CD4-positive, alpha-beta T cell treated with Interleukin-1 beta for 1 hour (primary cell): ENCODE measurements at places on chromosomes 4 and X.

- DNase-seq, result no peak
Measured at GRCh38 chr4:75723163-75724065, 963 bp upstream of the USO1 start.

GRCh38 chr4:104589264-104589868, 94.7 kb upstream of the CXXC4 start:
- no peak for DNase-seq

DNA sequence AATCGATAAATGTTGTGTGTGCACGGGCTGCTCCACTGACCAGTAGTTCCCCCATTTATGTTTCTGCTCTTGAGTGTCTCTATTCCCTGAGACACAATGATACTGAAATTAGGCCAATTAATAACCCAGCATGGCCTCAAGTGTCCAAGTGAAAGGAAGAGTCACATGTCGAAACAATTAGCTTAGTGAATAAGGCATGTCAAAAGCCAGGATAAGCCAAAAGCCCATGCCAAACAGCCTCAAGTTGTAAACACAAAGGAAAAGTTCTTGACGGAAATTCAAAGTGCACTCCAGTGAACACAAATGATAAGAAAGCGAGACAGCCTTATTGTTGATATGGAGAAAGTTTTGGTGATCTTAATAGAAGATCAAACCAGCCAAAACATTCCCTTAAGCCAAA, 167.1 kb upstream of the C1QTNF7 start:
- no peak for DNase-seq

DNA sequence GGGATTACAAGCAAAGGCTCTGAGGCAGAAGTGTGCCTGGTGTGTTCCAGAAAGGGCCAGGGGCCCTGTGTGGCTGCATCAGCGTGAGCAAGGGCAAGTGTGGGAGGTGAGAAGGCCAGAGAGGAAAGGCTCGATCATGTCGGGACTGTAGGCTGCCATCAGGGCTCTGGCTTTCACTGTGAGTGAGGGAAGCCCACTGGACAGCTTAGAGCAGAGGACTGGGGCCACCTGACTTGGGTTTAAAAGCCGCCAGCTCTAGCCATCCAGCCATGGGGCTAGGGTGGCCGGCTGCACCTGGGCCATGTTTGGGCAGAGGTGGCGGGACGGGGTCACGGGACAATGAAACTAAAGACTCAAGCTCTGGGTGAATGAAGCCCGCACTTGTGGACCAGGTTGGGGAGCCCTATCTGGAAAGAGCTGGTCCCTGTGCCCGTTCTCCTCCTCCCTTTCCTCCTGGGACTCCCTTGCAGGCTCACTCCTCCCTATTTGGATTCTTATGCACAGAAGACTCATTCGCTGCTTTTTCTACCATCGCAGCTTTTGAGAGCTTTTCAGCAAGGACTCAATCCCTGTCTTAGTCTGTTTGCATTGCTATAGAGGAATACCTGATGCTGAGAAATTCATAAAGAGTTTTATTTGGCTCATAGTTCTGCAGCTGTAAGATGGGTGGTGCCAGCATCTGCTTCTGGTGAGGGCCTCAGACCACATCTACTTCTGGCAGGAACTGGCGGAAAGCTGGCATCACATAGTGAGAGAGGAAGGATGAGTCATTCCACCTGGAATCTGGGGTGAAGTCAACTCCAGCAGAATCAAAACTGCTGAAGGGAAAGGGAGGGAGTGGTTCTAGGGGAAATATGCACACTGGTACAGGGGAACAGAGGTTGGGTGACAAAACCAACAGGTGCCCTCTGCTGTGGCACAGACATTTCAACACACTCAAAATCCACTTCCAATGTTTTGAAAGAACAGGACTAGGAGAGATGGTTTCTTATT, 15.3 kb downstream of the CTAG1B start:
- no peak for DNase-seq

DNA sequence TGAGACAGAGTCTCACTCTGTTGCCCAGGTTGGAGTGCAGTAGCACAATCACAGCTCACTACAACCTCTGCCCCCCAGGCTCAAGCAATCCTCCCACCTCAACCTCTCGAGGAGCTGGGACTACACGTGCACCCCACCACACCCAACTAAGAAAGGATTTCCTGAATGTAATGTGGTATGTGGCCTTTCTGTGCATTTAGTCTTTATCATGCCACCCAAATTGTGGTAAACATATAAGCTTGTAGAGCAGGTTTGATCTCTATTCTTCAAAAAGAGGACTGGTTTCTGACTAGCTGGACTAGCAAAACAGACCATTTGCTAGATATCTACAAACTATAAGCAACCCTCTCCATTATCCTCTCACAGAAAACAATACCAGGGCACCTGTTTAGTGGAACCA, 33.6 kb downstream of the ELOVL6 start:
- peak; percentile 14 for DNase-seq

DNA sequence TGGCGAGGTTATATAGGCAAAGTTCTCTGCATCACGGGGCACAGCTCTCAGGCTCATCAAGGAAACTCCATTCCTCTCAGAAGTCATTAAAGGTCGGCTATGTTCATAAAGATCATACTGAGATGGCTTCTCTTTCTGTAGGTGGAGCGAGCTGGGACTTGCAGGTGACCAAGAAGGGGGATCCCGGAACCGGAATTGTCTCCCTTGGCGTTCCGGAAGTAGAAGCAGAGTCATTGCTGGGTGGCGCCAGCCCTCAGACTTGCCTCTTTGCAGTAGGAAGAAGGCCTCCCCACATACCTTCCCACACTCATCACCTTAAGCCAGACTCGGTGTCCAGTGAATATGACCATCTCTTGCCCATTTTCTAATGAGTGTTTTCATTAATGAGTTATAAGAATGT, 17.9 kb upstream of the HPGD start:
- no peak for DNase-seq

GRCh38 chr4:108852691-108853090, 89.8 kb upstream of the ETNPPL start:
- DNase-seq, result no peak

GRCh38 chr4:75733369-75733768, 9.0 kb downstream of the USO1 start:
- no peak for DNase-seq

- no peak for DNase-seq
Measured at GRCh38 chr4:74037076-74037955, 1.2 kb downstream of the CXCL3 start.

DNA sequence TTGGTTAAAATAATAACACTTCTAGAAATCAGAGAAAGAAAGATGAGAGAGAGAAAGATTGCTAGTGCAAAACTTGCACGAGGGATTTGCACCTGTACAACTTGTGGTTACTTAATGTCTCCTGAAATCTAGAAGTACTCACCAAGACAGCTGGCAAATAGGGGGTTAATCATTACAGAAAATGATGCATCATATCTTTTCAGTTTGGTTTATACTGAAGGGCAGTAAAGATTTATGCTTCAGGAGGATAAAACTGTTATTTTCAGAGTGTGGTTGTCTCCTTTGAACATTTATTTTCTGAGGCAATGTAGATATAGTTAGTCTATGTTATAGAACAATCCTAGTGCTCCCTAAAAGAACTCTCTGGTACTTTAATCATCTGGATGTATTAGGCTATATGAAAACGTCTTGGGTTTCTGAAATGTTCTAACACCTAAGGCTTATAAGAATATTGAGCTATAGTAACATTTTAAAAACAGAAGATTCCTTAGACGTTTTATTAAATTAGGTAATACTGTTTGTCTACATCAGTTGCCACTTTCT, 13.3 kb downstream of the ATOH1 start:
- no peak for DNase-seq

DNA sequence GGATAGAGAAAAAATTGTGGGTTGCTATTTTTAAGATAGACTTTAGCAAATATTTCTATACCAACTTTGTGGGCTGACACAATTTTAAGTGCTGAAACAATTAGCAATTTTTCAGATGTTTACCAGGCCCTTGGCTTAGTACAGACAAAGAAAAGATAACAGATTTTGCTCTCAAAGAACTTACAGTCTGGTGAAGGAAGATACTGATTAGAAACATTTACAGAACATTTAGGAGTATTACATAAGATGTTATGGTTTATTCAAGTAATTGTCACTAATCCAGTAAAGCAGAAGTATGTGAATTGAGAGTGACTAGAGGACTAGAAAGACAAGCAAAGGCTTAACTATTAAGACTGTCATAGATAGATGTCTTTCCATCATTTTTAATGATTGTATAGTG, 35.3 kb upstream of the NDUFC1 start:
- no peak for DNase-seq

- no peak for DNase-seq
Measured at GRCh38 chr4:52748432-52748831, 2.8 kb downstream of the ERVMER34-1 start.

GRCh38 chr4:173516621-173517524, 13.2 kb downstream of the HAND2 start:
- no peak for DNase-seq

DNA sequence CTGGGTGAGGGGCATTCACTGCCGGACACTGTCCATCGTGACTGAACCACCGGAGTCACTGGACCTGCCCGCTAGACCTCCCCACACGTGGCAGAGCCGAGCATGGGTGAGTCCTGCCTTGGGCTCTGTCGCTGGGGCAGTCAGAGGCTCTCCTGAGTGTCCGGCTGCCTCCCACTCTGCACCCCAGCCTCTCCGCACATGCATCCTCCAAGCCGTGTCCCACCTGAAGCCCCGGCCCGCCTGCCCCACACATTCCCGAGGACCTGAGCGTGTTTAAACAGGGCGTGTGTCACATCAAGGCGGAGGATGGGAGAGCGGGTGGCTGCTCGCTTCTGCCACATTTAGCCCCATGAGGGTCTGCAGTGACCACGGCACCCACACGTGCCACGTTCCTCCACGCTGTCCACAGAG, 4.7 kb downstream of the CPLX1 start:
- DNase-seq, result no peak

DNA sequence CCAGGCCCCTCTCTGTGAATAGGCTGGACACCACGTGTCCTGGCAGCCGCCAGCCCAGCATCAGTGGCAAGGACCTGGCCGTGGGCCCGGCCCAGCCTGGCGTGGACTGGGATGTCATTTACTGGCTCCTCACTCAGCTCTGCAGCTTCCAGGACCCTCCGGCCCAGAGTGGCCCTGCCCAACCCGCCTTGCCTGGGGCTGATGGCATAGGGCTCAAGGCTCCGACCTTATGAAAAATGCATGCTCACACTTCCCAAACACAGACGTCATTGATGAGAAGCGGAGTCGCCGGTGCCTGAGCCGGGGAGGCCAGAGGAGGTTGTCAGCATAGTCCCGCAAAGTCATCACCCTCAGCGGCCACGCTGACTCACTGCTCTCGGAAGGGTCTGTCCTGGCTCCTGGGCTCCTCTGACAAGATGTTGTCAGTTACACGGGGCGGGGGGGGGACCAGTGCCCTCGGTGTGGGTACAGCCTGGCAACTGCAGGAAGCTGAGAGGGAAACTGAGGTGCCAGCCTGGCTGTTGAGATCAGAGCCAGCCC, 14.3 kb downstream of the CFAP99 start:
- no peak for DNase-seq

DNA sequence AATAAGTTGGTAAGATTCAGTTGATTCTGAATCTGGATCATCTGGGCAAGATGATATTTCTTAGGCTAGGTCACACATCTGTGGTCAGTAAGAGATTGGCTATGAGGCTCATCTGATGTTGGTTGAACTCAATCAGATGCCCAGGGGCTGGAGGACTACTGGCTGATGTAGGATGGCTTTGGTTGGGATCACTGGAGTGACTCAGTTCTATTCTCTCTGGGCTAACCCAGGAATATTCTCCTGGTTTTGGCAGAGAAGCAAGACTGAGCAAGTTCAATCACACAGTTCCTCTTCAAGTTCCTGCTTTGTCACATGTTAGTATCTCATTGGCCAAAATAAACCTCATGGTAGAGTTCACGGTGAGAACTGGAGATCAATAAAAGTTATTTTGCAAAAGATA, 902.3 kb upstream of the SLIT2 start:
- DNase-seq, result no peak

DNA sequence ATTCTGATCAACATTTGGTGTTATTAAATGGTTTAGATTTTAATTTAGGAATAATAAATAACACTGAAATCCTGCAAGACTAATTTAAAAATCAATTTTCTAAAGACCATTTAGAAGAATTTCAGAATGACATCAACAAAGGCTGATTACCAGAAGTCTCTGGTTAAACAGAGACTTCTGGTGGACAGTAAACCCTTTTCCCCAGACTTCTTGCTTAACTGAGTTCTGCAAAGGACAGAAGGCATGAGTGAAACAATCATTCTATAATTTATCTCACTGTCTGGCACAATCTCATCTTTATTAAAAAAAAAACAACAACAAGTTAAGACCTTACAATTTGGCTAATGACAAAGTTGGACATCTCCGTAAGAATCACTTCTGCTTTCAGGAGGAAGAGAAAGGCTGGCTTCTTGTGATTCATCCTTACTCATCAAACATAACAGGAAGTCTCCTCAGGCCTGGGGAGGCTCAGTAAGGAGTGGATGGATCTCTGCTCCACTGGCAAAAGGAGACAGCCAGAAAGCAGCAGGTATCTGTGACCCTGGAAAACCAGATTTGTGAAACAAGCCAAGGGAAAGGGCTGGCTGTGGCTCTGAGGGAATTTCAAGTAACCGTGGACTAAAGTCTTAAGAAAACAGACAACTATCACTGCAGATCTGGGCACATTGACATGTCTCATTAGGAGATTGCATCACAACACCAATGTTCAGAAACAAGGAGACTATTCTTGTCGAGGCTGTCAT, 908 bp upstream of the TLR6 start:
- DNase-seq, result peak; percentile 13

DNA sequence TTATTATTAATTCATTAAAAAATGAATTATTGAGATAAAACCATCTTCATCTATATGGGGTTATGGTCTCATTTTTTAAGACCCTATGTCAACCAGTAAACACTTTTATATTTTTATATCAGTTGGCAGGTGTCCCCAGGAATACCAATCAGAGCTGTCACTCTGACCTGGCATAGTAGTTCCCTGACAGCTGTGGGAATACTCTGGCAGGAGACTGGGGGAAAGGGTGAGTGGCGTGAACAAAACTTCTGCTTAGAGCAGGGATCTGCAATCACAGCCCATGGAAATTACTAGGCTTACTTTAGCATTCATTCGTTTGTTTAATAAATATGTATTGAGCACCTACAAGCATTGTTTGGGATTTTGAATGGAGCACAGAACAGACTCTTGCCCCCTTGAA, 254.1 kb upstream of the KLF3 start:
- DNase-seq, result no peak

GRCh38 chr4:168498251-168498650, 1.4 kb downstream of the PALLD start:
- no peak for DNase-seq
